DMS53 (cell line): ENCODE measurements at places on chromosomes 5 and 9.

GRCh38 chr5:56981548-56982315, 29.8 kb upstream of the MIER3 start:
- no peak for DNase-seq

GRCh38 chr9:87089929-87090328, 142.6 kb upstream of the GAS1 start:
- no peak for DNase-seq

DNA sequence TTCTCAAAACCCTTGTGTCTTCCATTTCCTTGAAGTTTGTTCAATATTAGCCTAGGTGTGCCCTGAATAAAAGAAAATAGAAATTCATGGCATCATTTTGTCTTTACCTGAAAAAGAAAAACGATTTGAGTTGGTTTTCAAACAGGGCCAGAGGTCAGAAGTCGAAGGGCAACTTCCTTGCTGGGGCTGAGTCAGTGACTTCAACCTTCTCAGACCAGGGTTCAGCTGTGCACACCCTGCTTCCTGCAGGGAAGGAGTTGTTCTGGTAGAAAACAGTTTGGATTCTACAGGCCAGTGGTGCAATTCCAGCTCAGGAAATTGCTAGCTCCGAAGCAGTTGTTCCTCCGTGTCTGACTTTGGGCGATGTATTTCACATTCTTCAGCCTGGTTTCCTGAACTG, 132.1 kb upstream of the SLC30A5 start:
- DNase-seq: no peak

GRCh38 chr9:102974530-102974929, 20.6 kb upstream of the CYLC2 start:
- DNase-seq: peak; percentile 16

DNA sequence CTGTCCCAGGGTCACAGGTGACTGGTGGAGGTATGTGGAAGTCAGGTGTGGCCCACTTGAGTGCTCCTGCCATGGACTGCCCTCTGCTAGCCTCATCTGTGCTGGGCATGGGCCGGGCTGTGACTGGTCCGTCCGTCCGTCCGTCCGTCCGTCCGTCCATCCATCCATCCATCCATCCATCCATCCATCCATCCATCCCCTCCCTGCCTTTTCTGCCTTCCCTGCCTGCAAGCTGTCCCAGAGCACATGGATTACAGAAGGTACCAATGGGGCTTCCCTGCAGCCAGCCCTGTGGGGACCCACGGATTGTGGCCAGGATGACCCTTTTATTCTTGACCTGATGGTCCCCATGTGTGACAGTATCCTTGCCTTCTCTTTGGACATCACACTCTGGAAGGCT, 92.5 kb downstream of the MACROH2A1 start:
- DNase-seq: no peak

- no peak for DNase-seq
These were observed 1092.0 kb downstream of the EFNA5 start for GRCh38 chr5:106578736-106579135.
